B cell (primary cell): ENCODE measurements at places on chromosomes 6 and 20. TPM values are rescaled to one million over a fixed set of nuclear protein-coding genes. Genes with fewer than 3 reads are reported as not detected.
A peak's percentile ranks its signal among the peaks of the same experiment; 100 is the strongest.

The ACTL10 gene
- 6.3 and 9.0 TPM in 2 replicates for total RNA-seq

The DEF6 gene
- 105 and 116 TPM in 2 replicates for total RNA-seq

- DNase-seq: no peak
Observed at GRCh38 chr6:11469684-11470083, 67.9 kb upstream of the TMEM170B start.

- DNase-seq: peak; percentile 77
Observed at GRCh38 chr20:63653041-63653973, at the start of gene STMN3. TSS of gene STMN3 (minus strand) at chr20:63653424. CDS start at chr20:63653345, 79 bp downstream.

- DNase-seq: no peak
Observed at GRCh38 chr6:36926708-36927513, 27.6 kb upstream of the PI16 start.

DNA sequence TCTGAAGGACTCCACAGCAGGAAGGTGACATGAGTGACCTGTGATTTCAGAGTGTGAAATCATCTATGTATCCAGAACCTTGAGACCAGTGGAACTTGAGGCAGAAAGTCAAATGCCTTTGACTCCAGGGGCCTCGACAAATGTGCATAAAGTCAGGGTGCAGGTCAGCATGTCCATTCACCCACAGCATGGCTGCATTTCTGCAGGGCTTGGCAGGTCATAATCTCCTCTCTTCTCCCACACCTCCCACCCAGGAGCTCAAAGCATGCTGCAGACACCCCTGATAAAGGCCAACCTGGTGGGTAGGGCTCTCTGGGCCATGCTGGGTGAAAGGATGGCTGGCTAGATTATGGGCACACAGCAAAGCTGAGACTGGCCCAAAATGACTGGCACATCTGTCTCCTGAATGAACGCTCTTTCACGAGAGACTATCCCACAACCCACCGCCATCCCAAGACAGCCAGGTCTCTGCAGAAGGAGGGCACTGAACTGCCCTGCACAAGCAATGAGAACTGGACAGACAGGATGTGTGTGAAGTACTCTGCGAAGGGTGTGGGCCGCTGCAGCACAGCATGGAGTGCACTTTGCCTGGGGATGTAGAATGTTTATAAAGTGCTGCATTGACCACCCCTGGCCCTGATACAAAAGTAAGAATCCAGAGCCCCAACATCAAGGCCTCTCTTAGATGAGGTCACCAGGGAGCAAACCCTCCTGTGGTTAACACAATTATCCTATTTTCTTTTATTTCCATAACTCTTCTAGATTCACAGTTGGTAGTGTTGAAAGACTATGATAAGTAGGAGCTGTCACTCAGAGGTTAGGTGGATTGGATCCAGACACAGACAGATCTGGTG lies 78.2 kb upstream of the NXT1 start:
- no peak for DNase-seq
